Heart left ventricle (tissue), 16 donors: ENCODE measurements at places on chromosomes 7 and 10.

DNA sequence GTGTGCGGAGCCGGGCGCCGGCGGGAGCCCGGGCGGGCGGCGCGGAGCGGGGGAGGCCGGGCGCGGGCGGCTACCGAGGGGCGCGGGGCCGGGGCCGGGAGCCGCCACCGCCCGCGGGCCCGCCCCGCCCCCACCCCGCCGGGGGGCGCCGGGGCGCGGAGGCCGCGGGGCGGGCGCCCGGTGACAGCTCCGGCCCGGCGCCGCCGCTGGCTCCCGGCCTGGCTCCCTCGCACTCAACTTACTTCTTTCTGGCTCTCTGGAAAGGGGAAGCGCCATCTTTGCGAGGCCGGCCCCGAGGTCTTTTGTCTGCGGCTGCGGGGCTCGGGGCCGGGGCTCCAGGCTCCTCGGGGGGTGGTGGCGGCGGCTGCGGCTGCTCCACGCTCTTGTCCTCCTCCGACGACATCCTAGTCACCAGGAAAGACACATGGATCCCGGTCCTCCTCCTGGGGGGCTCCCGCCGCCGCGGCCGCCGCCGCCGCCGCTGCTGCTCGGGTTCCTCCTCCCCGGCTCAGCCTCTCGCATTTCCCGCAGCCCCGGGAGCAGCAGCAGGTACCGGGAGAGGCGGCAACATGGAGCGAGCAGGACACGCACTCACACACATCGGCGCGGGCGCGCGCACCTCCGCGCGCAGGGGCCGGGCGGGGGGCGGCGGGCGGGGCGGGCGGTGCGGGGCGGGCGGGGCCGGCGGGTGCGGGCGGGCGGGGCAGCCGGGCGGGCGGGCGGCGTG, at the start of gene KMT2C:
Gene KMT2C (minus strand): TSS at position 620 of the 727 bp plus-strand sequence. CDS start 217 bp downstream, at position 403.
- DNase-seq: peak; percentile 81

- no peak for DNase-seq
These were observed 7.8 kb upstream of the HACD1 start for GRCh38 chr10:17624996-17625395.

DNA sequence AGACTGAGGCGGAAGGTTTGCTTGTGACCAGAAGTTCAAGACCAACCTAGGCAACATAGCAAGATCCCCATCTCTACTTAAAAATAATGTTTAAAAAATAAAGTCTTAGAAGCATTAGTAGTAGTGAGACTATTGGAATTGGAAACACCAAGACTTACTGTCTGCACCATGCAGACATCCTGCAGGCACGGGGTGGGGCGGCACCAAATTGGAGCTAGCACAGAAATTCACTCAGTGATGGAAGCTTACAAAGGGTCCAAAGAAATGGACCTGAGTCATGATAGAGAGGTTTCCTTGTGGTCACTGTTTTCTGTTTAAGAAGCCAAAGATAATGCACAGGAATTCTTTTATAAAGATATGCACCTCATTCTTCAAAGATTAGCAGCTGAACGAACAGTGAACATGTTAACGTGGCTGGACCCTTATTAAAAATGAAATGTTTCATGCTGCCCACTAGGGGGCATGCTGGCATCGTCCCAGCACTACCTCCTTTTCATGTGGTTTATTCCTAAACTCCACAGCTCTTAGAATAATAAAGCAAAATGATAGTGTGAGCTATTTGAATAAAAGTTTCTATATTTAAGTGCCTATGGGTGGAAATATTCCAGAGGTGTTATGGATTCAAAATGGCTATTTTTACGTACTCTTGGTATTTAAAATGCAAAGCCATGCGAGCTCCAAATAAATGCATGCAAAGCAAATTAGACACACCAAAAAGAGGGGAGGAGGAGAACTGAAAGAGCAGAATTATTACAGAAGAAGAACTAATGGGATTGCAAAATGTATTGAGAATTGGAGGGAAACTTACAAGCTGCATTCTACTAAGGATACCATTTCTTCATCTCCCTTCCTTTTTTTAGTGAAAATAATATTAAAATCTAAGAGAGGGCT, 28.6 kb downstream of the PDSS1 start:
- peak; percentile 47 for DNase-seq

DNA sequence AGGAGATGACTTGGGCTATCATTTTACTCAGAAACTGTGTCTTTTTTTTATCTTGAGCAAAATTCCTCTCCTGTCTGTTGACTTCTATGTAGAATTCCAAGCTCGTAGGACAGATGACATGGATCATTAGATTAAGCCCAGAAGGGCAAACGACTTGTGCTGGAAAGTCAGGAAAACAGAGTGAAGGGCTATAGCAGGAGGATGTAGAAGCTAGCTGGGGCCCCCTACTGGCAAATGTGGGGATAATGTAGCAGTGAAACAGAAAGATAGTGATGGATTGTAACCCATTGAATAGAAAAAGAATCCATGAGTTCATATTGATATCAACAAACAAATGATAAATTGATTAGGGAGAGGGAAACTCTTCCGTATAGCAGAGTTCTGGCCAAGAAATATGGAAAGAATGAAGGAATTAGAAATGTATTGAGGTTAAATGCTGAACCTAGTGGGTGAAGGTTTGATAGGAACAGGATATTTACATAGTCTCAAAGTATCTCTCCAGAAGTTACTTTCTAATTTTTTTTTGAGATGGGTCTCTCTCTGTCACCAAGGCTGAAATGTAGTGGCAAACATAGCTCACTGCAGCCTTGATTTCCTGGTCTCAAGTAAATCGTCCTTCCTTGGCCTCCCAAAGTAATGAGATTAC, 103.6 kb downstream of the LYZL1 start:
- DNase-seq: no peak

DNA sequence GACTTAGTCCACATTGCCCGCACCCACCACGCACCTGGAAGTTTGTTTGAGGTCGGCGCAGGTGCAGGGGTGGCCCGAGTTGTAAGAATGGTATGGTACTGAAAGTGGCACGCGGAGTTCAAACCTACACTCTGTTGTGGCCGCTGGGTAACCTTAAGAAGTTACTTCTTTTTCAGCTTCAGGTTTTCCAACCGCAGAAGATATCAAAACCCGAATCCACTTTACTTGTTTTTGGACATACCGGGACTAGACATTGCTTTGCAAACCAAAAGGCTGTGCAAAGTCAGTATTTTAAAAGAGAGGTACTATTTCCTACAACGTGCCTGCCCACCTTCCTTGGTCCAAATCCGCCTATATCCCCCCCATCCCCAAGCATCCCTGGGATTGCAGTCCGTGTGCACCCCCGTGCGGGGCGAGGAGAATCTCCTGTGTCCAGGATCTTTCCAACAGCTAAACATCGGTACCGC, 1.0 kb downstream of the IGFBP3 start:
- DNase-seq: no peak

DNA sequence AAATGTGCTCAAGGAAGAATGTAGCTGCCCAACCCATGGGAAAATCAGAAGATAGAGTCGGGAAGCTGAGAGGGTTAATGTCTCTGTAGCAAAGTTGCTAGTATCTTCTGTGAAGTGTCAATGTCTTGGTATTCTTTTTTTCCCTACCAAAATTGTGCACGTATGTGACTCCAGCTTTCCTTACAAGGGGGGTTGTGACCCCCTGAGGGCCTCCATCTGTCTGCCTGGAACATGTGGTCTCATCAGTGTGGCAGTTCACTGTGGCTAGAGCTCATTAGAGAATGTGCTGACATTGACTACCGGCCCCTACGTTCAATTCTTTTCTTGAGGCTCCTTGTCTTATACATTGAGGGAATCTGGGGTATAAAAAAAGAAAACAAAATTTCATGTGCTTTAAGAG, 725.2 kb upstream of the CELF2 start:
- DNase-seq: no peak

- no peak for DNase-seq
These were observed 5.6 kb upstream of the PAX2 start for GRCh38 chr10:100739517-100740368.
